H54 (cell line): ENCODE measurements at places on chromosomes 2 and 18.

DNA sequence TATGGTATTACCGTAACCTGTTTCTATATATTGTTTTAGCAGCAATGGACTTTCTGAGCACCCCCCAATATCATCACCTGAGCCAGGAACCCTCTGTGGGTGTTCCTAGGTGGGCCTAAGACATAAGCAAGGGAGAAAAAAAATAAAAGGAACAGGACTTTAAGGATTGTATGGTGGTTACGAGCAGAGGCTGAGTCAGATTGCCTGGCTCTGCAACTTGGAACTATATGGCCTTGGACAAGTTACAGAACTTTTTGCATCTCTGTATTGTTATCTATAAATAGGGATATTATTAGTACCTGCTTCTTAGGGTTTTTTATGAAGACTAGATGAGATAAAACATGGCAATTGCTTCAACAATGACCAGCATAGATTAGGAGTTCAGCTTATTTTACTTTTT lies 34.9 kb downstream of the MFSD6 start:
- no peak for DNase-seq

DNA sequence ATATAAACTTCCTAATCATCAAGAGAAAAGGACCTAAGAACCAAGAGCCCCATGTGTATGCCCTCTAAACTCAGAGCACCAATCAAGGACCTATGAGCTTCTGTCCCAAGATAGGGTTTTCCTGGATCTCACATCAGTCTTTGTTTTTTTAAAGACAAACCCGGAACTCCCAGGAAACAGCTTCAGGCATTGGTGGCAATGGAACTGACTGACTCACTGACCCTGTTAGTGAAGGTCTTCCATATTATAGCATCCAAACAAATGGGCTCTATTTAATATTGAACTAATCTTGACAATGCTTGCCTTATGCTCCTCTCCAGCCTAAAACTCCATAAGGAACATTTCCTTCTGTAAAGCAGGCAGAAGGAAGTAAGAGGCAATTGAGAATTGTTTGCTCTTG lies 63.5 kb upstream of the RPE start:
- no peak for DNase-seq

DNA sequence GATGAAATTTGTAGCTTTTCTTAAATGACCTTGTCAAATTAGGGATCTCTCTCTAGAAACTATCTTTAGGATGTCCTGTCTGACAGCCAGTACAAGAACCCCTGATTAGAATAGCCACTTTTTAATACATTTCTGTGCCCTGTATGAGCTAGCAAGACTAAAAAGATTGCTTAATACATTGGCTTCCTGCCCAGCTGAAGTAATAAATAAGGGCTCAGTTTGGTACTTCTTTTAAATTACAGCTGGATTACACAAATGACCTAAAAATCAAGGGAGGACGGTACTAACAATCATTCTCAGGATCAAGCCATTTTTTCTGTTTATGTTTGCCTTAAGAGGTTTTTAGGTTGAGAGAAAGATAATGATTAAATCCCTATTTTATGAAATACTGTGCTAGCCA lies 11.6 kb upstream of the OLA1 start:
- no peak for DNase-seq

- DNase-seq = no peak
Observed at GRCh38 chr18:72899338-72899737, 31.6 kb upstream of the NETO1 start.

DNA sequence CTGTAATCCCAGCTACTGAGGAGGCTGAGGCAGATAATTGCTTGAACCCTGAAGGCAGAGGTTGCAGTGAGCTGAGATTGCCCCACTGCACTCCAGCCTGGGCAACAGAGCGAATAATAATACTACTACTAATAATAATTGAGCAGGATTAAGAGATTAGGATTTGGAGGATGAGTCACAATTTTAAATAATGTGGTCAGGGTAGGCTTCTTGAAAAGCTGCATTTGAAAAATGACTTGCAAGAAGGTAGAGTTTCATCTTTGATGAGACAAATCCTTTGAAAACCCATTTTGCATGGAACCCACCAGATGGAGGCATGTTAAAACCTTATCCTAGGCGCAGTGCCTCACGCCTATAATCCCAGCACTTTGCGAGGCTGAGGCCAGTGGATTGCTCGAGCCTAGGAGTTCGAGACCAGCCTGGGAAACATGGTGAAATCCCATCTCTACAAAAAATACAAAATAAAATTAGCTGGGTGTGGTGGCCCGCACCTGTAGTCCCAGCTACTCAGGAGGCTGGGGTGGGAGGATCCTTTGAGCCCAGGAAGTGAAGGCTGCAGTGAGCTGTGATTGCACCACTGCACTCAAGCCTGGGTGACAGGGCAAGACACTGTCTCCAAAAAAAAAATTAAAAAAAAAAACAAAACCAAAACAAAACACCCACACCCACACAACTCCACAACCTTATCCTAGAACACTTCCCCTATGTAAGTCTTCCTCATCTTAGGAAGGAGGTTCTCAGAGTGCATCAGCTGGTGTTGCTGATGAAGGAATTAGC lies 3.3 kb upstream of the ATP8B1 start:
- DNase-seq = no peak

- no peak for DNase-seq
Observed at GRCh38 chr2:44671276-44671675, 270.2 kb upstream of the SIX3 start.

DNA sequence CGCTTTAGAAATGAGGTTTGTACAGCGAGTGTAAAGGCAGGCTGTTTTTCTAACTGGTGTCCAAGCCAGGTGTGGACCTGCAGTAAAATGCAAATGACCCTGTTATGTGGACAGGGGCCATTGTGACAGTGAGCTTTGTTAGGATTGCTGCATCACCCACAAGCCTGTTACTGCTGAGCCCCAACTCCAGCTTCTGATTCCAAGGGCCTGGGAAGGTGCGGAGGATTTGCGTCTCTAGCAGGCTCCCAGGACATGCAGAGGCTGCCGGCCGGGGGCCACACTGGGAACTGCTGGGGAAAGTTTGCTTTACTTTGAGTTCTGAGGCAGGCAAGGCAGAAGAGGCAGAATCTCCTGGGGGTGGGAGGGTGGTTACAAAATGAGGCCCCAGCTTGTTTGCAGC lies 164.1 kb downstream of the GLI2 start:
- DNase-seq = no peak

DNA sequence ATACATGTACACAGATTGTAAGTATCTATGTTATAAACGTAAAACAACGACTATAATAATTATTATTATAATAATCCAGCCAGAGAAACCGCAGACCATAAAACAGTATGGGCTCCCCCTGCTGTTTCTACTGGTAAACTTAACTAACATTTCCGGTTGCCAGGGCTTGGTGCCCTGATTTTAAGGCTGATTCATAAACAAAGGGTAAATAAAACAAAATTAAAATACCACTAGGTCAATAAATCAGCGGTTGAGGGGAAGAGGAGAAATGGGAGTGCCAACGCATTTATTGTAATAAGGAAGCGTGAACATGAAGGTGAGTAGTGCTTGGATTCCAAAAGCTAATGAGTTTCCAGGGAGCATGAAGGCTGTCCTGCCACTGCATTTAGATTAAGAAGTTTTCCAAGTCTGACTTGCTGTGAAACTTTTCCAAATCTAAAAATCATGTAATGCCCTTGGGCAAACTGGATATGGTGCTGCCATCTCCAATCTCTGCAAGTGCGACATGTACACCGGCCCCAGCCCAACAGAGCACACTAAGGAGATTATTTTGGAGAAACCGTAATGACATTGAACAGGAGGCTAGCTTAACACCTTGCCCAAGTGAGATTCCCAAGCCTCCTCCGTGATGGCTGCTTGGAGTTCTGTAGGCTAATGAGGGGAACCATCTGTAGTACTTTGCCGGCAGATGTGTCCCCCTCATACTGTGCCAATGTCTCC lies 50.7 kb upstream of the HNRNPA3 start:
- DNase-seq = no peak
